Activated T-cell treated with anti-CD3 and anti-CD28 coated beads, Interleukin-2, amount 50 U/mL, for 4 hours (primary cell): ENCODE measurements at places on chromosomes 7 and 10. TPM values are rescaled to one million over a fixed set of nuclear protein-coding genes. Genes with fewer than 3 reads are reported as not detected.

Gene OPN1SW
- not detected for total RNA-seq

Gene CAV1
- total RNA-seq, result 0.48 TPM

Gene C10orf88
- 6.3 TPM for total RNA-seq

Gene C10orf120
- total RNA-seq, result not detected

DNA sequence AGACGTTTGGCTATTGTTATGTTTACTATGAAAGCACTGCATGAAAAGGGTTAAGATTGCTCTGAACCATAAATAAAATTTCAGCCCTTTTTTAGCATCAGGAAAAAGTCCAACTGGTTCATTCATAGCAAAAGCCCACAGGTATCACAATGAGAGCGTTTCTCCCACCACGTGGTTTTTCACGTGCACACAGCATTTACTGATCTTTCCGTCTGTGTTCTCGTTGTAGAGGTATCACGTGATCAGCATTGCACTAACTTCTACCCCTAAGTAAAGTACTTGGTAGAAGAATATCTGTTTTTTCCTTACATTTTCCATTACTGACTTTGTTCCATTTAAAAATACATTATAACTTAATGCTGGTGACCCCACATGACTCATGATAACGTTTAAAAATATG is 17.8 kb upstream of the CCDC3 start:
- DNase-seq, result no peak

GRCh38 chr7:29146057-29146706 is at the start of gene CPVL:
Gene CPVL, minus strand, starts transcription at chr7:29146537. Its CDS starts 25,476 bp downstream, at chr7:29121061.
- DNase-seq, result no peak
